ENCODE measurements at places on chromosomes 3 and 15. TPM values are rescaled to one million over a fixed set of nuclear protein-coding genes. Genes with fewer than 3 reads are reported as not detected.

DNA sequence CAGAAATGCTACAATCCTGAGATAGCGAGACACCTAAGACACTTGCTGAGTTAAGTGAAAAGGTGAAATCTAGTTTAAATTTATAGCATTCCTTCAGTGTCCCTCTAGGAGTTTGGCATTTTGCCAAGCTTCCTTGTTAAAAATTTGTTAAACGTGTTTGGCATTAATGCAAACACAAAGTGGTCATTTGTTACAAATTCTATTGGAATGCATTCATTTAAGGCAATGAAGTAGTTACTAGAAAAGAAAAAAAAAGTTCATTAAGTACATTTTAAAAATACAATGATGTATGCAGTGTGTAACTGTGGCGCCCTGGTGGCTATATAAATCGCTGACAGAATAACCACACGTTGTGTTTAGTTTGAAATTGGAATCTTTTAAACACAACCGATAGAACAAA is 31.3 kb upstream of the WNT5A start:
- no peak for DNase-seq

The SLC28A1 gene
- polyA plus RNA-seq, result not detected

GRCh38 chr15:66849393-66849745 is 147.3 kb downstream of the SMAD6 start:
- no peak for DNase-seq

The OR5K2 gene
- not detected for polyA plus RNA-seq

The PLA2G4F gene
- polyA plus RNA-seq, result not detected

GRCh38 chr15:90205886-90206285 is 4.8 kb downstream of the SEMA4B start:
- no peak for DNase-seq

Measured in GM23338 (cell line).